ENCODE measurements at places on chromosomes 16 and 17.

DNA sequence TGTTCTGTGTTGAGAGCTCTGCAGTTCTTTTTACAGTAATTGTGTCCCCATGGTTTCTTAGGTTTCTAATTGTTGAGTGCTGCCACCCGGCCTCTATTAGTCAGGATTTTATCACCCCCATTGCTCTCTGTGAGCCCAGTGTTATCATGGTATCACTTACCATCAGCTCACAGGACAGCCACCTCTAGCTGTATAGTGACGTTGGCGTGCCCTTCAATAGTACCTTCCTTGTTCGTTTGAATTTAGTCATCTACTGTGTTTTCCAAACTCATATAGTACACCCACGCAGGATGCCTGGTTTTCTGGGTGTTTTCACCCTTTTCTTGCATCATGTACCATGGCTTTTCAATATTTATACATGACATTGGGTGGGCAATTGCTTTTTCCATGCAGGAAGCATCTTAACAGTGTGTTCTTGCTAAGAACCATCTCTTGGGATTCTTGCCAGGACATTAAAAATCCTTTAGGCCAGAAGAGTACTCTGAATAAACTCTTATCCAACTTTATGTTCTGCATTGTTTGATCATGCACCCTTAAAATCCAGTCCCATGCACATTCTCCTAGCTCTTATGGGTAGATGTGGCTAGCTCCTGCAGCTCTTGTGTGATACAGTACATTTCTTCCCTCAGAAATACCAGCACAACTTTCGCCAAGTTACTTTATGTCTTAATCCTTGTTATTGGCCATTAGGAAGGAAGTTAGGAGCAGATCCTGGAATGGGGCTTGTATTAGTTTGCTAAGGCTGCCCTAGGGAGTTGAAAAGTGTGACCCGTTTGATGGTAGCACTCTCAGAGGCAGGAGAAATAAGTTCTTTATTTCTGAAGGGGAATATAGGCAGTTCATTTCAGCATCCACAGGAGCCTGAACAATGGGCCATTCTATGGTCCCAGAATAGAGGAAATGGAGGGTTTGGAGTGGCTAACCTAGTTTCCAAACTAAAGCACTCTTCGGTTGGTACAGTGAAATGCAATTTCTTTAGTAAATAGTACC lies 11.3 kb upstream of the ABCA10 start:
- DNase-seq, result no peak

DNA sequence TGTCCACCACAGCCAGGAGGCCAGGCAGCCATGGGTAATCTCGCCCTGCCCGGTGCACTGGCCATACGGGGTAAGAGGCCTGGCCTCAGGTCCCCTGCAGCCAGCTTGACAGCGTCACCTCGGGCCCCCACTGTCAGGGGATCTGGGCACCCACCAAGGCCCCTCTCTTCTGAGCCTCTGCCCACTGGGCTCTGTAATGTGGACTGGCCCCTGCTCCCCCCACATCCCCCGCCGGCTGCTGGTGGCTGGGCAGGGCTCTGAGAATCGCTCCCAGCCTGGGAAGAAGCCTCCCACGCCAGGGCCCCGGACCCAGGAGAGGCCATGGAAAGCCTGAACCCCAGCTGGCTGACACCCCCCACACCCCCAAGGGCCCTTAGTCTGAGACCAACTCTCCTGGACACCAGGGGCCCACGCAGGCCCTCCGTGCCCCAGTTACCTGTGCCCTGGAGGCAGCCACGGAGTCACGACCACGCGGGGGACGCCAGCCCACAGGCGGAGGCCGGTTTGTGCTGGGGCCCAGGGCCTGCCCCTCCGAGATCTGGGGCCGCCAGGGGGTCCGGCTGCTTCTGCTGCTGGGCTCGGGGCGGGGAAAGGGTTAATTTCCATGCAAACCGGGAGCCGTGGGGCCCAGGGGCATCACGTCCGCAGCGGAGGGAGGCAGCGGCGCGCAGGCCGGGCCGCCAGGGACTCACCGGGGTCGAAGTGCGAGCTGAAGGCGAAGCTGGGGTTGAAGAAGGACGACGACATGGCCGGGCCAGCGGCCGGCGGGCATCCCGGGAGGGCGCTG lies at the start of gene PVALEF:
Gene PVALEF, plus strand, starts transcription at position 262 of the 787 bp plus-strand sequence. CDS start 15,720 bp downstream, outside the sequence.
- DNase-seq, result no peak

DNA sequence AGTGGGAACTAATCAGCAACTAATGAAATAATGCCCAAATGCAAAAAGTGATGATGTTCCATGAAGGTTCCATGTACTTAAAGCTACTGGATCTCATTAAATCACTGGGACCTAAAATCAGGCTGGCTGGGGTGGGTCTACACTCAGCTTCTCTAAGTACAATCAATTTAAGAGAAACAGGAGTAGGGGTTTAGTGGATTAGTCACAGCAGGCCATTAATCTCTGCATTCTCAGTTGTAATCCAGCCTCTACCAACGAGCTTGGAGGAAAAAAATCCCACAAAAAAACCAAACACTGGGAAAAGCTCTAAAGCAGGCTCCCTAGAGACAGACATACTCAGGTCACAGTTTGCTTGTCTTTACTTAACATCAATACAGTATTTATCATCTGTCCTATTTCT lies 15.0 kb downstream of the CA10 start:
- no peak for DNase-seq

- no peak for DNase-seq
Measured at GRCh38 chr17:18173740-18174139, 9.9 kb upstream of the ALKBH5 start.

- no peak for DNase-seq
Measured at GRCh38 chr17:43970366-43970765, 16.6 kb upstream of the PYY start.

GRCh38 chr16:85568519-85568918 lies 44.6 kb upstream of the GSE1 start:
- no peak for DNase-seq

DNA sequence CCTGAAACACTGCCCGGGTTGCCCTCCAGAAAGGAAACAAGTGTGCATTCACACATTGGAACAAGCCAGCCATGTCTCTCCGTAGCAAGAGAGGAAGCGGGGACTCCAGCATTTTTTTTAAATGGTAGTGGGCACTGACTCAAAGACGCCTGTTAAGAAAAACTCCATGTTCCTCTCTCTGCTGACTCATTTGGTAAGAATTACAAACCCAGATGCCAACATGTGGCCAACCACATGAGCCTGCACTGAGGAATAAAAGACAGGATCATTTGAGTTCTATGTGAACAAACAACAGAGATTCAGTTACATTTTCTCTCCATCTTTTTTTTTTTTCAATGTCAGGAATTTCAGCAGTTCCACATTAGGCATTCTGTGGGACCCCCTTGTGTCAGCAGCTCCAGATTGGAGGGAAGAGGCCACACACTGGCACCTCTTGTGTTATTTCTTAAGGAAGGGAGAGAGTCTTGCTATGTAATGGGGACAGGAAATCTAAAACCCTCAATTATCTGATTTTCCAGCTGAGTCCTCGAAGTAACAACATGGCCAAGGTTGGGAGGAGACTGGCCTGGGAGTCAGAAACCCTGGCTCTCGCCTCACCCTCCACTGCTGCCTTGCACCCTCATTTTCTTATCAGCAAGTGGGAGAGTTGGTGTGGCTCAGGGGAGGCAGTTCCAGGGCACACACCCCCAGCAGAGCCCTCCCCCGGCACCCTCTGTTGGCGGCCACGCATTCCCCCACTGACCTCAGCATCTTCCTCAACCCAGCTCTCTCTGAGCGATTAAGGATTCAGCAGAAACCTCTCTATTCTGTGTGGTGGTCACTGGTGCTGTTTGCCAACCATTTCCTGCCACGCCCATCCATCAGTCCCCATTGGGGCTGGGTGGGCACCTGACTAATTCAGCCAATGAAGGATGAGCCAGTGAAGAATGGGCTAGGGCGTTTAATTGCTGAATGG lies 173.0 kb downstream of the FOXL1 start:
- DNase-seq, result peak; percentile 88

DNA sequence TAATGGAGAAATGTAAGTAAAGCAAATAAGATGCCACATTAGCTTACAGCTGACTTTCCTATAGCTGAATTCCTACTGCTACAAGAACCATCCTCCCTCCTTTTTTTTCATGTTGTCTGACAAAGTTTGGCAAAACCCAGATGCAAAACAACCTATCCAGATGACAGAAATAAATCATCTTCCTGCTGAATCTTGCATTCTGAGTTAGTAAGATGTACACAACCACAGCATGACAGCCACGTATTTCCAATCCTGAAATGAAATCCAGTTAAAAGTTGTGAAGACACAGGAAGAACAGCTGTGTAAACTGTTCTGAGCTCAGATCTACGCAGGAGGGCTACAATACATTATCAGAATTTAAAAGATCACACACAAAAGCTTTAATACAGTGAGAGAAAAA lies 5.1 kb upstream of the DHX33 start:
- no peak for DNase-seq

- no peak for DNase-seq
Measured at GRCh38 chr16:8855051-8855786, 13.6 kb downstream of the CARHSP1 start.
